A549 treated with GW870086 at 1 μM for 4 hours (cell line): ENCODE measurements at places on chromosomes 1 and 21. TPM values are rescaled to one million over a fixed set of nuclear protein-coding genes. Genes with fewer than 3 reads are reported as not detected.

Gene PBX1
- total RNA-seq, result 13.3 to 17.2 TPM (median 14.6 TPM) in 5 replicates

Gene MYOG
- not detected in 5 replicates for total RNA-seq

Gene PTPRU
- 6.8 to 7.7 TPM (median 7.4 TPM) in 5 replicates for total RNA-seq

Gene CHRM3
- 0.03 to 0.16 TPM (median 0.08 TPM) in 4 of 5 replicates, not detected in the other for total RNA-seq

Gene SNRNP40
- 40.4 to 45.9 TPM (median 44.5 TPM) in 5 replicates for total RNA-seq

Gene S100A2
- total RNA-seq, result 18.8 to 40.7 TPM (median 32.4 TPM) in 5 replicates

Gene PRAMEF1
- total RNA-seq, result not detected in 5 replicates

Gene ZBTB40
- 4.6 to 5.4 TPM (median 4.9 TPM) in 5 replicates for total RNA-seq

Gene TRIM67
- 0.09 to 0.23 TPM (median 0.13 TPM) in 5 replicates for total RNA-seq

Gene TMEM125
- not detected in 5 replicates for total RNA-seq

Gene NCF2
- 1.1 to 2.7 TPM (median 1.6 TPM) in 5 replicates for total RNA-seq

Gene KCNN3
- total RNA-seq, result 0.02 to 0.19 TPM (median 0.07 TPM) in 4 of 5 replicates, not detected in the other

Gene OR6K3
- not detected in 5 replicates for total RNA-seq

Gene S100A11
- total RNA-seq, result 1,851 to 2,064 TPM (median 1,907 TPM) in 5 replicates

Gene RCC1
- 72.0 to 85.1 TPM (median 73.3 TPM) in 5 replicates for total RNA-seq

Gene SPRR2F
- total RNA-seq, result not detected in 5 replicates

Gene ELAVL4
- not detected in 5 replicates for total RNA-seq

Gene ODF2L
- 7.6 to 12.8 TPM (median 8.2 TPM) in 5 replicates for total RNA-seq

Gene HCRTR1
- total RNA-seq, result not detected in 5 replicates

Gene GIPC2
- 0.05 TPM in 1 of 5 replicates, not detected in the others for total RNA-seq

Gene KCNA2
- total RNA-seq, result 0.01 to 0.07 TPM in 2 of 5 replicates, not detected in the others

Gene KRTAP12-3
- total RNA-seq, result not detected in 5 replicates

Gene BRINP3
- total RNA-seq, result not detected in 5 replicates

Gene GNB1
- total RNA-seq, result 174 to 207 TPM (median 197 TPM) in 5 replicates

Gene ADAMTSL4
- total RNA-seq, result 3.1 to 7.2 TPM (median 5.2 TPM) in 5 replicates

Gene BMP8B
- 4.4 to 5.5 TPM (median 5.0 TPM) in 5 replicates for total RNA-seq

Gene PCNX2
- 8.5 to 10.5 TPM (median 9.1 TPM) in 5 replicates for total RNA-seq

Gene PODN
- not detected in 5 replicates for total RNA-seq

Gene KCND3
- not detected in 5 replicates for total RNA-seq

Gene SGIP1
- total RNA-seq, result not detected in 5 replicates

Gene FCRLA
- total RNA-seq, result not detected in 5 replicates
